ENCODE measurements at places on chromosomes 4 and X. TPM values are rescaled to one million over a fixed set of nuclear protein-coding genes. Genes with fewer than 3 reads are reported as not detected.

GRCh38 chr4:133559987-133560386 lies 410.9 kb downstream of the PCDH10 start:
- no peaks in the 10 kb centered on the region for H3K4me1 ChIP-seq
- no peaks in the 10 kb centered on the region for H3K36me3 ChIP-seq
- H3K27me3 ChIP-seq, result no peaks in the 10 kb centered on the region
- no peak for DNase-seq
- no peak overlapping the region for H3K27ac ChIP-seq

DNA sequence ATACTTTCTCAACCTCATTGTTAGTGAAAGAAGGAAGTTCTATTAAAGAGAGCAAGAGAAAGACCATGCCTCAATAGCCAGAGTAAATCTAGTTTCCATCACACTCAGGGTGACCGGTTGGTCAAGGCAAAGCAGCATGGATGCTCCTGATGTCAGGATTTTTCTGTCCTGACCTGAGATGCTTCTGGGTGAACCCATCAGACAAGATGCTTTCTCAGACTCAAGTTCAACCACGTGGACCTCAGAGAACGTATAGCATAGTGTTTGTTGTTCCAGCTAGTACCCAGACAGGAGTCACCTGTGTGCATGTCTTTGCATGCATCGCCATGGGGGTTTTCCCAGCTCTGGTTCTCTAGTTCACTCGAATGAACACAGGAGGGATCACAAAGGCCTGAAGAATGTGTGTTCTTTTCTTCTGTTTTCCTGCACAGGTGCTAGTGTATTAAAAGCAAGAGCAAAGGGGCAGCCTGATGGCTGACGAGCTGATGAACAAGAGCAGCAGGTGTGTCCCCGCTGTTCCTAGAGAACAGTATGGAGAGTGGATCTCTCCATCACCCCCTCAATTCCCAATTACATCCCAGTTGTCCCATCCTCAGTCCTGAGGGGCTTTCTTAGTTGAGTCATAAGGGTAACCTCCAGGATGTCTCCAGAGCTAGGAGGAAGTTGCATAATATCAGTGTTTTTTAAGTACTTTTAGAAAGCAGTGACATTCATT lies 110.5 kb upstream of the ENPP6 start:
- H3K4me1 ChIP-seq, result peaks cover 12% of the 10 kb centered on the region
- no peaks in the 10 kb centered on the region for H3K27me3 ChIP-seq

DNA sequence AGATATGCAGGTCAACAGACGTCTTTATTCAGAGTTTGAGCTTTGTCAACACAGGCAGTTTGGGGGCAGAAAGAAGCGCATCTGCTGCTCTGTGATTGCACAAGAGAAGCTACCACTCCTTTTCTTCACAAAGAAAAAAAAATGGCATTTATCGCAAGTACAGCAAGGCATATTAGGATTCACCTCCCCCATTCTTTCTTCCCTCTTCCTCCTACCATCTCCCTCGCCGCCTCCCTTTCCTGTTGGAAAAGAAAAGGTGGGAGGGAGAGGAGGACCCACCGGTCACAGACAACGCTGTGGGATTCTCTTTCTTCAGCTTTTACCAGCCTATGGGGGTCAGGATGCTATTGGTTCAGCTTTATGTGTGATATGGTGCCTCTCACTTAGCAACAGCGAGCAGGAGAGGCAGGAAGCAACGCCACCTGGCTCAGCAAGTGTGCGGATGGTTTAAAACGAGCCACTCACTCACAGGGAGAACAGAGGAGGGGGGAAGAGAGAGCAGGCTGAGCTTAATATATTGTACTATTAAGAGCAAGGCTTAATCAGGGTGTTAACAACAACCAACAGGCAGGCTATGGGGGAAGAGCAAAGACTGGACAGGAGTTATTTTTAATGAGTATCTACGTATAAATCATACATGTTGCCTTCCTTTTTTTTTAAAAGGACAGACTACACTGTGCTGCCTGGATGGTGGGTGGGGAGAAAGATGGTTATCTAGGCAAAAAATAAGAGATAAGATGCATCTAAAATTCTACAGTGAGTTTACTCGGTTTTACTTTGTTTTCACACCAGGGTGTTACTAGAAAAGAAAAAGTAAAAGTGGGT lies 104.7 kb downstream of the MAML3 start:
- peaks cover 25% of the 10 kb centered on the region for H3K4me1 ChIP-seq
- H3K4me3 ChIP-seq, result peak overlapping the region; percentile 89
- DNase-seq, result peak; percentile 53
- H3K27me3 ChIP-seq, result peaks cover 24% of the 10 kb centered on the region
- H3K36me3 ChIP-seq, result no peaks in the 10 kb centered on the region

DNA sequence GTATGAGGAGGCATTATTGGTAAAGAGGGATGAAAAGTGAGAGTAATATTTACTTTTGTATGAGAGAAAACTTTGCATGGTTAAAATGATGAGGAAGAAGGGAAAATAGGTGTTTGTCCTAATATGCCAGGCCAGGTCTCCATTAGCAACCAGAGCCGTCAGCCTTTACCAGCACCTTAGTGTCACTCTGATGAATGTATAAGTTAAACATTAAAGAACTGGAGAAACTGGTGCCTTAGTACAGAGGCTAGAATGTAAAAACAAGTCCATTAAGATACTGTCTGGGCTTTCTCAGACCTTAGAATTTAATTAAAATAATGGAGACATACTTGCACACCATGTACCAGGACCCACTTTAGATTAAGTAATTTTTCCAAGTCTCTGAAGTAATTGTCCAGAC lies 222.3 kb downstream of the FAM47A start:
- no peaks in the 10 kb centered on the region for H3K36me3 ChIP-seq
- no peak overlapping the region for H3K27ac ChIP-seq
- no peaks in the 10 kb centered on the region for H3K4me1 ChIP-seq
- H3K4me3 ChIP-seq, result no peak overlapping the region

GRCh38 chr4:158168606-158169005 lies 4.2 kb downstream of the GASK1B start:
- H3K4me1 ChIP-seq, result no peaks in the 10 kb centered on the region
- H3K4me3 ChIP-seq, result no peak overlapping the region
- no peaks in the 10 kb centered on the region for H3K27me3 ChIP-seq
- no peaks in the 10 kb centered on the region for H3K36me3 ChIP-seq
- no peak overlapping the region for H3K27ac ChIP-seq

- no peaks in the 10 kb centered on the region for H3K36me3 ChIP-seq
- H3K27ac ChIP-seq, result peak overlapping the region; percentile 73
- DNase-seq, result no peak
- peaks cover 2% of the 10 kb centered on the region for H3K27me3 ChIP-seq
- peaks cover 71% of the 10 kb centered on the region for H3K4me1 ChIP-seq
- no peak overlapping the region for H3K4me3 ChIP-seq
Measured at GRCh38 chr4:168880072-168880675, 129.9 kb downstream of the CBR4 start.

- H3K36me3 ChIP-seq, result no peaks in the 10 kb centered on the region
- DNase-seq, result no peak
- H3K4me1 ChIP-seq, result no peaks in the 10 kb centered on the region
Measured at GRCh38 chr4:7153711-7154110, 38.6 kb upstream of the SORCS2 start.

GRCh38 chr4:174457468-174457867 lies 64.8 kb downstream of the HPGD start:
- no peaks in the 10 kb centered on the region for H3K36me3 ChIP-seq
- H3K4me1 ChIP-seq, result no peaks in the 10 kb centered on the region
- H3K4me3 ChIP-seq, result no peak overlapping the region
- H3K27ac ChIP-seq, result no peak overlapping the region

DNA sequence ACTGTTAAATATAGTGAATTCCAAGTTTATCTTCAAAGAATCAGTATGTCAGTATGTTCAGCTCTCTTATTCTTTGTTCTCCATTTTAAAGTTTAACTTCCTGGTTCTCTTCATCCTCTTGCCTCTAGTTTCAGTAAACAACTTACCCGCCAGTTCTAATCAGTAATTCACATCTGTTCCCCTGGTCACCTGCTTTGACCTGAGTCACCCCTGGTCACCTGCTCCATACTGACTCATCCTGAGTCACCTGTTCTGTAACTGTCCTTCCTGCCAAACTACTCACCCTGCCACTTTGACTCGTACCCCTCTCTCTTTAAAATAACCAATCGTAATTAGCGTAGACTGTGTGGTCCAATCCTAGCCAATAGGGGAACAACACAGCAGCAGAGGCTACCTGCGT lies 992.7 kb upstream of the HS3ST1 start:
- no peaks in the 10 kb centered on the region for H3K4me1 ChIP-seq
- H3K36me3 ChIP-seq, result no peaks in the 10 kb centered on the region
- no peak for DNase-seq
- H3K27ac ChIP-seq, result no peak overlapping the region

DNA sequence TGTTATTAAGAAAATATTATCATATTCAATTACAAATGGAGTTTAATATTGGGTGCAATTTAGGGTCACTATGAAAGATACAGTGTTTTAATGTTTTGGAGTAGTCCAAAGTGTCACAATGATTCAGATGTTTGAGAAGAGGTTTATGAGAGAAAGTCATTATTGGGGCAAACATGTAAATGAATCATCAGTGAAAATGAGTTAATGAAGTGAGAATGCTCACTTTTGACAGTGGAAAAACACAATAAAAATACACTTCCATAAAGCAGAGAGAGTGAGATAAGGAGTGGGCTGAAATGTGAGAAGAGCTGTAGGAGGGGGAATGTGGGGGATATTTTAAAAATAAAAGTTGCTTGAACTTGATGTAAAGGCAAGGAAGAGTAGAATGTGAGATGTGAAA lies 957.1 kb downstream of the PCDH18 start:
- no peaks in the 10 kb centered on the region for H3K27me3 ChIP-seq
- H3K27ac ChIP-seq, result no peak overlapping the region
- H3K4me1 ChIP-seq, result no peaks in the 10 kb centered on the region
- no peak overlapping the region for H3K4me3 ChIP-seq

DNA sequence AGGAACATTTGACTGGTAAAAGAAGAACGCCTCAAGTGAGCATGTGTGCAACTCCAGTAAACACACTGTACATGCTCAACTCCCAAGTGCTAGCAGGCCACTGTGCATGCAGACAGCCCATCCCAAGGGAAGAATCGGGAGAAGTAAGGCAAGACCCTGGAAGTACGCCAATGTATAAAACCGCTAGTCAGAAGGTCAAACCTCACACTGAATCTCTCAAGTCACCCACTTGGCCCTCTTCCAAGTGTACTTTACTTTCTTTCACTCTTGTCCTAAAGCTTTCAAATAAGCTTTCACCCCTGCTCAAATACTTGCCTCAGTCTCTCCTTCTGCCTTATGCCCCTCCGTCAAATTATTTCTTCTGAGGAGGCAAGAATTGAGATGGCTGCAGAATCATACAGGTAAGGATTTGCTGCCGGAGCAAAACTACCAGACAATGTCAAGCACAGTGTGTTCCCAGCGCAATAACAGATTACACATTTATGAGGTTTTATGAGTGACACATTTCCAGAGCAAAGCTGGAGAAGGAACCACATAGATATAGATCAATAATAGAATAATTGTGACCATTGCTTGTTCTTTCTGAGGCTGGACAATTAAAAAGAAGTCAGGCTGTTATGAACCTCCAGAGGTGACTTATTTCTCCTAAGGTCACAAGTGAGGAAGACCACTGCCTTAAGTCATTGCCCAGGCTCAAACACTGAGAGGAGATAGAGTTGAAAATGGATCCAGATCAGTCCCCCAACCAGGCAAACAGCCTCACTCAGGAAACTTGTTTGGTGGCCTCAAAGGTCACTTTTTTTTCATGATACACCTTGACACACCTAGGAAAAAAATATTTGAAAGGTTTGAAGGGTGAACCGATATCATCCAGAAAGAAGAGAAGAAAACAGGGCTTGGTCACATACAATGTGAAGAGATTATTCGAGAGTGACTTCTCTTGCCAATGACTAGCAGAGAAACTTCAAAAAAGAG lies 26.3 kb downstream of the CXCL1 start:
- H3K4me1 ChIP-seq, result no peaks in the 10 kb centered on the region
- no peak overlapping the region for H3K4me3 ChIP-seq
- peaks cover 2% of the 10 kb centered on the region for H3K27me3 ChIP-seq
- no peak for DNase-seq

DNA sequence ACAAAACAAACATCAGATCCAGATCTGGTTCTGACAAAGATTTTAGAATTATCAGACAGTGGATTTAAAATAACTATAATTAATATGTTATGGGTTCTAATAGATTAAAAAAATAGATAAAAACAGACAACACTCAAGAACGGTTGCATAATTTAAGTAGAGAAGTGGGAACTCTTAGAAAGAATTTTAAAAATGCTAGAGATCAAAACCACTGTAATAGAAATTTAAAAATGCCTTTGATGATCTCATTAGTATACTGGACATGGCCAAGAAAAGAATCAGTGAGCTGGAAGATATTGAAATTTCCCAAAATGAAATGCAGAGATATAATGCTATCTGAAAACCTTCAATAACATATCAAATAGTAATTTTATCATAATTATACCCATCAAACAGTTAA lies 28.3 kb upstream of the DYNLT3 start:
- no peaks in the 10 kb centered on the region for H3K36me3 ChIP-seq
- no peak for DNase-seq
- no peak overlapping the region for H3K4me3 ChIP-seq
- peaks cover 2% of the 10 kb centered on the region for H3K27me3 ChIP-seq
- no peak overlapping the region for H3K27ac ChIP-seq
- H3K4me1 ChIP-seq, result no peaks in the 10 kb centered on the region

DNA sequence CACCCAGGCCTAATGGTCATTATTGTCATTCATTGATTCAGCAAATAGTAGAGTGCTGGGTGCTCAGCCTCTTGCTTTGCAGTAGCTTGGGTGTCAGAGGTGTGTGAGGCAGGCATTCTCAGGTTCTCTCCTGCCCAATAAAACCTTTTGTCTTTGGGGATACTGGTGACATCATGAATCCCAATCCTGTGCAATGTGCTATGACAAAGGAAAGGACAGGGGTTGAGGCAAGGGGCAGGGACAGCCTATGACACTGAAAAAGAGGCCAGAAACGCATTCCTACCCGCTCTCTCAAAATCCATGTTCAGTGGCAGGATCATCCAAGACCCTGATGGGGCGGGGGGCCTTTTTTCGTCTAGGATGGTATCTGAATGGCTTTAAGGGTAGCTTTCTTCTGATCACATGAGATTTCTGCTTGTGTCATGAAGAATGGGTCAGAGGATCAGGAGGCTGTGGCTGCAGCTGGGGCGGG lies 1.5 kb upstream of the FAM193A start:
- H3K4me3 ChIP-seq, result peak overlapping the region; percentile 93
- H3K36me3 ChIP-seq, result no peaks in the 10 kb centered on the region
- peaks cover 13% of the 10 kb centered on the region for H3K27me3 ChIP-seq
- DNase-seq, result no peak
- H3K4me1 ChIP-seq, result peaks cover 18% of the 10 kb centered on the region
- H3K27ac ChIP-seq, result peak overlapping the region; percentile 81

- no peak overlapping the region for H3K27ac ChIP-seq
- no peaks in the 10 kb centered on the region for H3K4me1 ChIP-seq
- no peaks in the 10 kb centered on the region for H3K36me3 ChIP-seq
- H3K4me3 ChIP-seq, result no peak overlapping the region
Measured at GRCh38 chr4:58566260-58566659, 1456.1 kb upstream of the IGFBP7 start.

- no peaks in the 10 kb centered on the region for H3K4me1 ChIP-seq
- H3K27ac ChIP-seq, result no peak overlapping the region
Measured at GRCh38 chr4:176999935-177000543, 207.3 kb upstream of the VEGFC start.

- H3K4me1 ChIP-seq, result peaks cover 36% of the 10 kb centered on the region
- no peak overlapping the region for H3K27ac ChIP-seq
- peaks cover 7% of the 10 kb centered on the region for H3K27me3 ChIP-seq
Measured at GRCh38 chr4:81651243-81651899, 179.7 kb upstream of the RASGEF1B start.

Gene SMIM10
- 0.71 TPM for polyA plus RNA-seq

Gene PDE5A
- polyA plus RNA-seq, result 1.1 TPM

Gene TMEM154
- 9.9 TPM for polyA plus RNA-seq

Gene CT55
- not detected for polyA plus RNA-seq

Gene GPR50
- not detected for polyA plus RNA-seq

Gene MGAT4D
- polyA plus RNA-seq, result not detected

Gene ABLIM2
- polyA plus RNA-seq, result 0.43 TPM

Gene TLR7
- polyA plus RNA-seq, result not detected

Gene EFHC2
- polyA plus RNA-seq, result 13.2 TPM

Gene P2RY8
- polyA plus RNA-seq, result 119 TPM

Gene SPATA18
- polyA plus RNA-seq, result not detected
